ENCODE measurements at places on chromosomes 4 and X.

- DNase-seq, result peak; percentile 48
Observed at GRCh38 chr4:19711871-19712270, 539.8 kb upstream of the SLIT2 start.

DNA sequence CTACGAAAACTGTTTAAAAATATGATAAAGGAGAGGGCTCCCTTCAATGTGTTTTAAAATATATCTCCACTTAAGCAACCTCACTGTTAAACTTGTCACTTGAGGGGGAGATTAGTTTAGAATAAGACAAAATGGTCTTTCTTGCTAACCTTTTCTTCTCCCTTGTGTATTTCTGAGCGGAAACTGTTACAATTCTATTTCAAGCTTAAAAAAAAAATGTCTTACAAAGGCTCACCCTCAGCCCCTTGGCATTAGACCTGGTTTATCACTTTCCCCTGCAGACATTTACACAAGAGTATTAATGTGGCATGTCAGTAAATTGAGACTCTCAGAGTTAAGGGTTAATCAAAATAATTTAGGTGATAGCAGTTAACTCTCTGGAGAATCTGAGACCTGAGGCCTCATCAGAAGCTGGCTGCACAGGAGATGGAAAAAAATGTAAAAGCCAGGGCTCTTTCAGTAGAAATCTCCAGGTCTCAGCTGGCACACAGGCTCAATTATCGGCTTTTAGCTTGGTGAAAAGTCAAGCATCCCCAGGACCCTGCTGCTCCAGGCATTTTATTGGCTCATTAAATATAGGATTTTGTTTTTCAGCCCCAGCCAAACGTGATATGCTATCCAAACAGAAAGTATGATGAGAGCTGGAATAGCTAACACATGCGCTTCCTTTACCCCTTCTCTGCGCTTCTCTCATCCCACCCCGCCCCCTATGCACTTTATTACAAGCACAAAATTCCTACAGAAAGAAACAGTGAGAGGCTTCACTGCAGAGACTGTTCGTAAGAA lies 130.5 kb downstream of the PPA2 start:
- no peak for DNase-seq

GRCh38 chr4:146368209-146368608 lies 153.5 kb downstream of the SLC10A7 start:
- no peak for DNase-seq

DNA sequence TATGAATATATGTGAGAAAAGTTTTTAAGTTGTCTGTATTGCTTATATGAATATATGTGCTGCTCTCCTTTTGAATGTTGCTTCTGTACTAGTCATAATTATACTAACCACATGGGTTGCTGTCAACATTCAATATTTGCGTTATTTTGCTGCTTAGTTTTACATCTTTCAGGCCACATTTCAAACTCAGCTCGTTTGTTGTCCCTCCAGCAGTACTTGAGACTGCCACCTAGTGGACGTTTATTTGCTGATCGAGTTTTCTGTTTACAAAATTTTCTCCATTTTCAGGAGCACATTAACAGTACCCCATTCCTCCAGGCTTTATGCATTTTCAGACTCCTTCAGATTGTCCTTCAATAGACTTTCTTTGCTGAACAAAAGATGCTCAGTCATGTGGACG lies 75.8 kb downstream of the NUDT11 start:
- DNase-seq, result peak; percentile 17

Data from AG09309 (cell line).